Activated B cell treated with CpG ODN at 0.5 μM for 24 hours (primary cell): ENCODE measurements at places on chromosomes 5 and 9.

- no peak for DNase-seq
Observed at GRCh38 chr5:107523029-107523680, 147.6 kb downstream of the EFNA5 start.

GRCh38 chr9:136373300-136374182 is at the start of gene CARD9:
Gene CARD9 (minus strand): TSS chr9:136373669. CDS start chr9:136372078, 1,591 bp downstream.
- DNase-seq, result no peak

- DNase-seq, result peak; percentile 16
Observed at GRCh38 chr9:84953797-84954705, 284.5 kb downstream of the NTRK2 start.

- DNase-seq, result no peak
Observed at GRCh38 chr5:52759331-52759730, 28.4 kb upstream of the ITGA1 start.
